ENCODE measurements at places on chromosomes 1 and 21. TPM values are rescaled to one million over a fixed set of nuclear protein-coding genes. Genes with fewer than 3 reads are reported as not detected.

DNA sequence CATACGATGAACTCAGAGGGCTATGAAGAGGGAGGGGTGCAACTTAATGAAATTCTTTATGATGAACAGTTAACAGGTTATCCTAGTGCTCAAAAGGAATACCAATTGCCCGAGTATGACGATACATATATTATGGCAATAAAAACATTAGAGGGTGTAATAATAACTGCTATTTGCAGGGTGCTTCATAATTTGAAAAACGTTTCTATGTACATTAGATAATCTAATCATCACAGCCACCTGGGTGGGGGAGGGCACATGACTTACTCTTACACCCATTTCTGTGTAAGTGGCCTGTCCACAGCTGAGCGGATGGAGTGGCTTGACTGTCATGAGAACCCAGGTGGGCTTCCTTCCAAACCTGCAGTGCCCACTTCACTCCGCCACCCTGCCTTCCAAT lies 46.3 kb downstream of the TIAM1 start:
- H3K4me3 ChIP-seq: no peak overlapping the region
- no peak for DNase-seq
- no peak overlapping the region for H3K27ac ChIP-seq

DNA sequence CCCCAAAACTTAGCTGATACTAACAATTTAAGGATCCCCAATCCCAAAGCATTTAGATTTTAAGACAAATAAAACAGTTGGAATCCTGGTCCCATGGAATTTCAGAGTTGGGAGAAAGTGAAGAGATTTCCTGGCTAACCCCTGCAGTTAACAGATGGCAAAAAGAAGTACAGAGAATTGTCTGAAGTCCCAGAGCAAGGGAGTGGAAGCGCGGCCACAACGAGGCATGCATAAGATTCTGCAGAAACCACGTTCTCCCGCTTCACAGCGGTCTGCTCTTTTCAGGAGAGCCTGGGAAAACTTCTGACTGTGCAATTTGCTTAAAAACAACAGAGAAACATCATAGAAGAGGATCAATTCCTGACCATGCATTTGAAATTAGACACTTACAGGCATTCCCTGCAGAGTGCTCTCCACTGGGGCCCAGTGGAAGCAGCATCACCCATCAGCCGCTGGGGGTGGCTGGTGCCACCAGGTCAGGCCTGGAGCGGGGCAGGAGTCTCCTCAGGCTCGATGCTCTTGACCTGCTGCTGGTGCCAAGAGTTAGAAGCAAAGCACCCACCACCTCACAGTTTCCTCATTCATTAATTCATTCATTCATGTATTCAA lies 226.7 kb upstream of the POU3F1 start:
- H3K36me3 ChIP-seq: no peaks in the 10 kb centered on the region
- H3K4me3 ChIP-seq: no peak overlapping the region
- H3K27ac ChIP-seq: no peak overlapping the region
- peaks cover 18% of the 10 kb centered on the region for H3K27me3 ChIP-seq

DNA sequence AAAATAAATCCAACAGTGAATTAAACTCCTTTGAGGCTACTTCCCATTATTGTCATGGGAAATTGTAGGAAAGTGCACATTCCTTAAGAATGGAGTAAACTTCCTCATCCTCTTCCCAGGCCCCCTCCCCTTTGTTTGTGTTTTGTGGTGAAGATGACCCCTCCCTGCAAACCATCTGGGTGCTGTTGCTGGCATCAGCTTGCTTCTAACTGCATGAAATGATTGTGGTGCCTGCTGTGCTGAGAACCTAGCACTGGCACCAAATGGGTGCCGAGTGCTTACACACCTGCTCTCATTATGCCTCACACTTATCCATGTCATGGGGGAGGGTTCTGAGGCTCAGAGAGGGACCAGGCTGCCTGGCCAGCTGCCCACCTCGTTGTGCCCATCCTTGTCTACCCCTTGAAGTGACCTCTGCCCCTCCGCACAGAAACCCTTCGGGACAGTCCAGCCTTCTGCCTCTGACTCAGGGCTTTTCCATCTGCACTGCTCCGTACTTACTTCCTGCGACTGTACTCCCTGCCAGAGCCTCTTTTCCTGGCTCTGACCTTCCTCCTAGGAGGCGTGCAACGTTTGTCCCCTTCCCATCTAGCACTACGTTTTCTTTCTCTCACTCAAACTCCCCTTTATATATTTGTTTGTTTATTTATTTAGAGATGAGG lies 30.6 kb downstream of the CAPN2 start:
- peaks cover 15% of the 10 kb centered on the region for H3K36me3 ChIP-seq
- no peaks in the 10 kb centered on the region for H3K4me1 ChIP-seq
- H3K27ac ChIP-seq: no peak overlapping the region
- no peaks in the 10 kb centered on the region for H3K27me3 ChIP-seq

DNA sequence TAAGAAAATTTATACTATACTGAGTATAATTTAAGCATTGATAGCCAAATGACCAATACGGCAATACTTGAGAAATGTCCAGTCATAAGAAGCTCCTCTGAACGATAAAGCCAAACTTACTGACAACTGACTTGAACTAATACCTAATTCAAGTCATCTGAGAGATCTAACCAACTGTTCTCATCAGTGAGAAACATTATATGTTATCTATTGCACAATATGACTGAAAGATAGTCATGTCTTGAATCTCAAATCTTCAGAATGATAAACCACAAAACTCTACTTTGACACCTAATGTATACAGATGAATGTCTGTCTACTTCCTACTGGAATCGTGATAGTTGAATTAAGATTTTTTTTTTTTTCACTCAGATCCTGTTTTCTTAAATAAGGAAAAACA lies 39.0 kb downstream of the APP start:
- H3K27ac ChIP-seq: no peak overlapping the region
- H3K36me3 ChIP-seq: no peaks in the 10 kb centered on the region
- H3K27me3 ChIP-seq: no peaks in the 10 kb centered on the region
- H3K4me1 ChIP-seq: peaks cover 29% of the 10 kb centered on the region
- H3K4me3 ChIP-seq: no peak overlapping the region

GRCh38 chr1:55626326-55626725 lies 411.2 kb upstream of the USP24 start:
- no peaks in the 10 kb centered on the region for H3K27me3 ChIP-seq
- no peak overlapping the region for H3K4me3 ChIP-seq
- no peaks in the 10 kb centered on the region for H3K36me3 ChIP-seq

DNA sequence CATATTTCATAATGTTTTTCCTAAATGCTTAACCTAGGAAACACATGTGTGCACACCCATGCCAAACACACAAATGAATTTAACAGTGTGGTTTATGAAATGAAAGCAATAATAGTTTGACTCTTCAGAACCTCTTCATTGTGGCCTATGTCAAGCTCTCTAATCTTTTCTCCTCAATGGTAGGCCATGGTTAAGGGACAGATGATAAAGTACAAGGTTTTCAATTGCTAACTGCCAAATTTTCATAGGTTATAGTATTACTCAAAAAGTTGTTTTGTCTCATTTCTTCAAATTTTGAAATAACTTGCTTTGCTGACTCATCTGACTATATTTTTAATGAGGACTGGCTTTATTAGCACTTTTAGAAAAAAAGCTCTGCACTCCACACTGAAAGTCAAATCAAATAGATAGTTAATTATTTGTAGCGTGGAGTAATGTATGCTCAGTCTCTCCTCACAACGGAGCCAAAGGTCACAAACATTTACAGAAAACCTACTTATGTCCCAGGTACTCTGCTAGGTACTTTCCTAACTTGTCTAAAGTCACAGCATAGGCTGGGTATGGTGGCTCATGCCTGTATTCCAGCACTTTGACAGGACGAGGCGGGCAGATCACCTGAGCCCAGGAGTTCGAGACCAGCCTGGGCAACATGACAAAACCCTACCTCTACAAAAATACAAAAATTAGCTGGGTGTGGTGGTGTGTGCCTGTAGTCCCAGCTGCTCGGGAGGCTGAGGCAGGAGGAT lies 3.0 kb upstream of the ADCY10 start:
- no peaks in the 10 kb centered on the region for H3K27me3 ChIP-seq
- no peak for DNase-seq
- H3K4me3 ChIP-seq: no peak overlapping the region
- H3K36me3 ChIP-seq: no peaks in the 10 kb centered on the region

DNA sequence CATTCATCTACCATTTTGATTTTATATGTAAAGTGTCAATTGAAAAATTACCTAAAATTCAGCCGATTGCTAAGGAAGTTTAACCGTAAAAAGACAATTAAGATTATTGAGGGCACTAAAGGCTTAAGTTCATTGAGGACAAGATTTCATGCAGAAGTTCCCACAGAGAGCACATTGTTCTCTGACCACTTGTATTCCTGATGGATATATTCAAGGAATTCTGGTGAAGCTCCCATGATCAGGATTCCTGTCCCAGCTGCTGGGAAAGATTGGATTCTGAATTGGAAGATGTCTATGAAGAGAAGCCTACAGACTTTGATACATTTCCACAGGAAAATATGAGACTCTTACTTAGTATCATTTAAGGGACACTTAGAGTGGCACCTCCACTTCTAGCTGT lies 209.2 kb upstream of the KCTD3 start:
- no peak overlapping the region for H3K27ac ChIP-seq
- H3K4me3 ChIP-seq: no peak overlapping the region
- no peak for DNase-seq

DNA sequence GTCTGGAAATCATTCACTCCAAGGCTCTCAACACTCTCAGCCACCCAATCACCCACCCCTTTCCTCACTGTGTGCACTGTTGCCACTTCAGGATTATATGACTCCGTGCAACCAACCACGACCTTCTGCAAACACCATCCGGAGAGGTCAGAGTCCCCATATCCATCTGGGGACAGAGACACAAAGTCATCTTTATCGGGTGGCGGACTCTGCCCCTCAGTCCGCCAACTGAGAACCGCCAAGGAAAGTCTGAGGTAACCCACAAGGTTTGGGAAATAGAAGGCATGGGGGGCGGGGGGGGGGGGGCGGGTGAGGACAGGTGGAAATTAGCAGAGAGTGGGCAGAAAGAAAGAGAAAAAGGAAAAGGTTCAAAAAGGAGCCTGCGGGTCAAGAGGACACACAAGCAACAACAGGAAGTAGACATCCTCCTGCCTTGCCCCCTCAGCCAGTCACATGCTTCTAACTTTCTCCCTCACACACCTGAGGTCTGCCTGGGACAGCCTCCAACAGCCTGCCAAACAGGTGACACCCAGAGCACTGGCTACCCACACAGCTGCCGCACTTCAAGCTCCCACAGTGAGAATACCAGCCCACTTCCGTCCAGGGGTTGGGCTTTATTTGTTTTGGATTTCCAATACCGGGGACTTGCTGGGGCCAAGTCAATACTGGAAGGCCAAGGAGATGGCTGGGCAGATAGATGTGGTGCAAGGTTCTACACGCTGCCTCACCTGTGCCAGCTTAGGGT lies 58.1 kb downstream of the SSBP3 start:
- peaks cover 43% of the 10 kb centered on the region for H3K4me1 ChIP-seq
- DNase-seq: no peak
- no peak overlapping the region for H3K4me3 ChIP-seq
- no peaks in the 10 kb centered on the region for H3K36me3 ChIP-seq
- H3K27ac ChIP-seq: no peak overlapping the region
- no peaks in the 10 kb centered on the region for H3K27me3 ChIP-seq

SLC35F3 gene
- 0.28 TPM for total RNA-seq

CYP2J2 gene
- 0.54 TPM for total RNA-seq

GJC2 gene
- 6.4 TPM for total RNA-seq

GALNT2 gene
- 38.5 TPM for total RNA-seq

CELA3B gene
- total RNA-seq: not detected
